ENCODE measurements at places on chromosomes 12 and 14.

- DNase-seq, result no peak
Observed at GRCh38 chr14:105126126-105126980, 42.2 kb downstream of the JAG2 start.

GRCh38 chr14:58107947-58108552, 44.0 kb downstream of the ARMH4 start:
- DNase-seq, result peak; percentile 3

DNA sequence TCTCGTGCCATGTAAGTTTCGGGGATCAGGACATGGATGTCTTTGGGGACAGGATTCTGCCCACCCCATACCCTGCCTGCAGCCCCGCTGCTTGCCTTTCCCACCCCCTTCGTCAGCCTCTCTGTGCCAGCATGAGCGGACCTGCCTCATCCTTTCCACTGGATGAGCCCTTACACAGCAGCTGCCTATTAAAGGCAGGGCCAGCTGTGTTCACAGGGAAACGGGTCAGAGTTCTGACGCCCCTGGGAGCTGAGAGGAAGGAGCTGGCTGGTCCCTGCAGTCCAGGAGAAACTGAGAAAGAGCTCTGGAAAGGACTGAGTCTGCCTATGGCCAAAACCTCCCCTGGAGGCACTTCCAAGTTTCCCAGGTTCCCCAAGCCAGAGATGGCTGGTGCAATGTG, 83.5 kb upstream of the NCOR2 start:
- no peak for DNase-seq

DNA sequence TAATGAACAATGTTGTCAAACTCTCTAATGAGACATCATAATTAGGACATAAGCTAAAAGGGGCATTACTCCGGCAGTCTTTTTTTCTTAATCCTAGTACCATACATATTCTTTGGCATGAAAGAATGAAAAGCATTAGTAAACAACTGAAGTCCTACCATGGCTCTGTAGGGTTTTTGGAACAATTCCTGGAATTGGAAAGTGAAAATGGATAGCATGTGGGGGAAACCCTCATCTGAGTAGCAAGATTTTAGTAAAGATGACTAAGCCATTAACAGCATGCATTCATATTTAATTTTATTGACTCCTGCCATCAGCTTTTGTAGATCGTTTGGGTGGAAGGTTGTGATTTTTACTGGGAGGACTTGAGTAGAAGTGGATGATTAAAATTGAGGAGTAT, 216.2 kb upstream of the PDZRN4 start:
- DNase-seq, result no peak

DNA sequence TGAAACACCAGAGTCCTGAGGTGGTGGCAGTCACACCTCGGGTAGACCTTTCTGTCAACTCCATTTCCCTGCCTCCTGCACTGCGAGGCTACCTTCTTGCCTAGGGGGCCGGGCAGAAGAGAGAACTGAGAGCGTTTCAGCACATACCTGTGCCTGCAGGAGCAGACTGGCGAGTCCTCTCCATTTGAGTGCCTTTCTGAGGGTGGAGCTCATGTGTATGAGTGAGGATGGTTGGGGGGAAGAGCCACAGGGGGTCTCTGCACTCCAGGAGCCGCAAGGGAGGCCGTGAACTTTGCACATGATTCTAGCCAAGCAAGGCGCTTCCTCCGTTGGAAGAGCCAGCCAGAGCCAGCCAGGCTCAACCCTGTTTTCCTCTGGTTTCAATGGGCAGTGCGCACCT, 31.0 kb upstream of the CCND2 start:
- DNase-seq, result no peak

DNA sequence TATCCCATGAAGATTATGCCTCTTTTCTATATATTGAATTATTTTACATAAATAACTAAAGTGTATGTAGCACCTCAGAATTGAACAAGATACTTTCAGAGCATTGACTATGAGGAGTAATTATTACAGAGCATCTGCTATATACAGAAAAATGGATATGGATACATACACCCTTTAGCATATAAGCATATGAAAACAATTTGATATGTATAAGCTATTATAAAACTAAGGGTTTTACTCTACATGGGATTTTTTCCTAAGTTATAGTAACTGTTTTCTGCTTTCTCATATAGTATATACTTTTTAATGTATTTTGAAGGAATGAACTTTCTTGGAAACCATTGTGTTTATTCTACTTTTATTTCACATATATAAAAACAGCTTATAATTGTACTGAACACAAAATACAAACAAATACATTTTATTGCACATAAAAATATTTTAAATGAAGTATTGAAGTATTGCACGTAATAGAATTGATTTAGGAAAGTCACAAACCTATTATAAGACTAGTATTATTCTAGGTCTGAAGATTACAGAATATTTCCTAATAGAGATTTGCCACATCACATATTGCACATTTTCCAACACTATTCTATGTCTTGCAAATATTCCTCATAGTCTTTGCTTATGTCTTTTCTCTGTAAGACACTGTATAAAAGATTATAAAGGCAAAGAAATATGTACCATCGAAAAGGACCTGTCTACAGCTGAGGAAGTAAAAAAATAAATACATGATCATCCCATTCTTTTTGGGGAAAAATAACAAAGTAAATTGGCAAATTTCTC, 8.4 kb downstream of the CD69 start:
- no peak for DNase-seq

GRCh38 chr12:93234641-93235040, 143.1 kb upstream of the NUDT4 start:
- DNase-seq, result no peak

- no peak for DNase-seq
Observed at GRCh38 chr12:129788506-129789084, 115.2 kb downstream of the TMEM132D start.

DNA sequence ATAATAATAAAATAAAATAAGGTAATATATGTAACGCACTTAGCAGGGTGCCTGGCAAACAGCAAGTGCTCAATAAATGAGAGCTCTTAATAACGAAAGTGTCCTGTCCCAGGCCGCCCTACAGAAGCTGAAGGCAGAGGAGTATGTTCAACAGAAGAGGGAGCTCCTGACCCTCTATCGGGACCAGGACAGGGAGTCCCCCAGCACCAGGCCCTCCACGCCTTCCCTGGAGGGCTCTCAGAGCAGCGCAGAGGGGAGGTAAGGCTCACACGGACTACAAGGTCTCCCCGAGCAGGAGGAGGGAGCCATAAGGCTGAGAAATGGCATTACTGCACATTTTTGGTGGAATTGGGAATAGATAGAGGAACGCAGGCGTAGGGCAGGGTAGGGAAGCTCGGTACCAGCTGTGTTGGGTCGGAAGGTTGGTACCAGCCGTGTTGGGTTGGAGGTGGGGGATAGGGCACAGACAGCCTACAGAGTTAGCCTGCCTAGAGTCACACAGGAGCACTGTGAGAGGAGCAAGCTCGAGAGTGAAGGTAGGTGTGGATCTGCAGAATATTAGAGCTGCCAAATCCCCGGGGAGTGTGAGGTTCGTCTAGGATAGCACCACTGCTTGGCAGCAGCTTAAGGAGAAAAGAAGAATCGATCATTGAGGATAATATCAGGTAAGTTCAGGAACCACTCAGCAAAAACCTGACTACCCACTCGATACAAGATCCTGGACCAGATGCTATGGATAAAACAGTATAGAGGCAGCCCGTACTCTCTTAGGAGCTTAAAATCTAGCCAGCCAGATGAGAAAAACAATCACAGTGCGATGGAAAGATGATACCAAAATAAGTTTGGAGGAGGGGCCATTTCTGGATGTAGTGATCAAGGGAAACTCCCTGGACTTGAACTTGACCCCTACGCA, 15.3 kb downstream of the TNFRSF1A start:
- DNase-seq, result no peak

DNA sequence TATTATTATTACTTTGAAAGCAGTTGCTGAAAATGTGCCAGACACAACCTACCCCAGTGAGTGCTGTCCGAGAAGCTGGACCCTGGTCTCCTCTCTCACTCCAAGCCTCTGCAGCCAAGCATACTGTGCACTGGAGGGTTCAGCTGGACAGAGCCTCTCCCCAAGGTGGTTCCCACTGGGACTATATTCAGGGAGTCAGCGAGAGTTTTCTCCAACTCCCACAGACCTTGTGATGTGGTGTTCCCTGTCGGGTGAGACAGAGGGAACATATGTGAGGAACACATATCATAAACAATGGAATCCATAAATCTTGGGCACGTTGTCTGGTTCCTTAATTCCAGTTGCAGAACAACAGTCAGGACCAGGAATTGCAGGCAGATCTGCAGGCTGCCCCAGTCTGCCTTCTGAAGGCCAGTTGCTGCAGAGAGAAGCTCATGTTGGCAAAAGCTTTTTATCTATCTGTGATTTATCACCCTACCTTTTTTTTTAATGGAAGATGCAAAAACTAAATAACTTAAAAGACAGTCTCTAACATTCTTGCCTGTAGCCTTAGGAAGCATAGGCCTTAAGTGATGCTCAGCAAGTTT, 619.8 kb upstream of the TBX3 start:
- no peak for DNase-seq

GRCh38 chr12:11623382-11623781, 26.1 kb upstream of the ETV6 start:
- DNase-seq, result no peak

GRCh38 chr12:19299765-19300164, 139.5 kb upstream of the AEBP2 start:
- no peak for DNase-seq

DNA sequence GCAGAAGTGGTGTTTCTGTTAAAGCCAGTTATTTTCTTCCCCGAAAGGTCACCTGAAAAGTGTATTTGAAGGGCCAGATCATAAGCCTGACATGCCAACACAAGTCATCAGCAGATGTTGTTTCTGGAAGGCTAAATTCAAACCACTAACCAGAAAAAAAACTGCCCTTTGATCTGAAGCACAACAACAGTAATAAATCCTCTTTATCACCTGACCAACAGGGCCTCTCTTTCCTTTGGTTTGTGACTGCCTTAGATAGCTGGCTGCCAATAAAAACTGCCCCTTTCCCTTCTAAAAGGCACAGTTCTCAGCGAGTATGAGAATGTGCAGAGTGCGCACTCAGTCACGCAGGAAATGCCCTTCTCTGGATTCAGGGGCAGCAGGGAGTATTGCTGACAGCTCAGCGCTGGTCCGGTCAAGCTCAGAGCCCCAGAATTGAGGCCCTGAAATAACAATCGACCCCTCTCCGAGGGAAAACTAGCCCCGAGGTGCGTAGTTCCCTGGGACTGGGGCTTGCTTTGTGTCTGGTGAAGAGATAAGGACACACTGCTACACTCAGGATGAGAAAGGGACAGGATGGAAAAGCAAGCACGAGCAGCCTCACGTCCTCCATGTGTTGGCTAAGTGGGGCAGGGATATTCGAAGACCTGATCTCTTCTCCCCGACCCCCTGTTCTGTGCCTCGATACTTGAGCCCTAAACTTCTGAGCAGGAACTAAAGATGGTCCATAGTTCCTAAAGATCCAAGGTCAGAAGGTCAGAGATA, 184.2 kb upstream of the GZMB start:
- no peak for DNase-seq

DNA sequence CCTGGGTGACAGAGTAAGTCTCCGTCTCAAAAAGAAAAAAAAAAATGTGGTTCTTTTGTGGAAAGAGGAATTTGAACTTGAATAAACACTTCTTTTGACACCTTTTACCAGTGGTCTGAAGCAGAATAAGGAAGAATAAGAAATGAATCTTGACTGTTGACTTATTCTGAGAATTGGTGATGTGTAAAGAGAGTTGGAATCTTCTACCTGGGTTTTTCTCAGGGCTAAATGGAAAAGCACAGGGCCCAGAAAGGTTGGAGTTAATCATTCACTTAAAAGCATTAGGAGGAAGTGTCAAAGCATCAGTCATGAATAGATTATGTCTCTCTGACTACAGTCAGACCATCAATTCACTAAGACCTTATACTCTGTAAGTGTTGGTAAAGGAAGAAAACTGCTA, 13.9 kb downstream of the PNMA1 start:
- no peak for DNase-seq

DNA sequence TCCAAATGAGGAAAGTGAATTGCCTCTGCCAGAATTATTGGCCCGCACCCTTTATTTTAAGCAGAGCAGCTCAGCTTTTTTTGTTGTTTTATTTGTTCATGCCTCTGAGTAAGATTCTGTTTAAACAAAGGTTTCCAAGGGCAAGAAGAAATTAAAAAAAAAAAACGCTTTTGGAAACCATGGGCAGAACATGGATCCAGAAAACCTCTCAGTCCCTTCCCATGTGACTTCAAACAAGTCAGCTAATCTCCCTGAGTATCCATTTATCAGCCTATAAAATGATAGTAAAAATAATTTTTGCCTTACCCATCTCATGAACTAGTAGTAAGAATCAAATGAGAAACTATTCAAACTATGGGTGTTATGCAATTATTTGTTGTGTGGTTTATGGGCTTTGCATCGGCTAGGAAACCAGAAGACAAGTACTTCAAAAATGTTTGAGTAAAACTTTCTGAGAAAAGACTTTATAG, 27.6 kb downstream of the KITLG start:
- DNase-seq, result no peak

- no peak for DNase-seq
Observed at GRCh38 chr14:72553161-72553560, 340.7 kb downstream of the DPF3 start.

GRCh38 chr14:97215263-97215969, 418.2 kb downstream of the VRK1 start:
- DNase-seq, result no peak

GRCh38 chr12:42732908-42733411, 143.4 kb upstream of the PRICKLE1 start:
- DNase-seq, result no peak

GRCh38 chr14:54591461-54591860, 24.5 kb downstream of the SAMD4A start:
- peak; percentile 80 for DNase-seq

- no peak for DNase-seq
Observed at GRCh38 chr14:21326972-21327371, 47.1 kb downstream of the RPGRIP1 start.

GRCh38 chr12:120677765-120678473, 9.0 kb upstream of the MLEC start:
- no peak for DNase-seq

GRCh38 chr12:54026640-54027441, 1.4 kb upstream of the HOXC6 start:
- no peak for DNase-seq

GRCh38 chr14:80567905-80568536, 356.7 kb upstream of the DIO2 start:
- peak; percentile 54 for DNase-seq

Measured in NCI-H1048 (cell line).